Mononuclear cell (primary cell): ENCODE measurements at places on chromosomes 6 and 20. TPM values are rescaled to one million over a fixed set of nuclear protein-coding genes. Genes with fewer than 3 reads are reported as not detected.

The MANEA gene
- 5.5 TPM for total RNA-seq

The TENT5A gene
- total RNA-seq: 25.9 TPM

The SEC23B gene
- total RNA-seq: 25.0 TPM

The POM121L2 gene
- not detected for total RNA-seq

The APMAP gene
- total RNA-seq: 34.2 TPM

The SPATA25 gene
- 0.52 TPM for total RNA-seq

The SEMG1 gene
- total RNA-seq: not detected

The POU5F1 gene
- not detected for total RNA-seq

The THBD gene
- total RNA-seq: 82.1 TPM

The FOXQ1 gene
- not detected for total RNA-seq

The RFX6 gene
- total RNA-seq: not detected

The HFE gene
- total RNA-seq: 1.5 TPM

The TMEM244 gene
- 0.52 TPM for total RNA-seq

The C20orf204 gene
- 2.9 TPM for total RNA-seq

The DEFB121 gene
- total RNA-seq: not detected
